Hypothalamus (tissue), 51 donors: ENCODE measurements at places on chromosomes 5 and 9.

GRCh38 chr5:146644831-146645230 is 128.8 kb upstream of the GPR151 start:
- DNase-seq: no peak

GRCh38 chr9:99835142-99835541 is 13.5 kb downstream of the NR4A3 start:
- DNase-seq: no peak

DNA sequence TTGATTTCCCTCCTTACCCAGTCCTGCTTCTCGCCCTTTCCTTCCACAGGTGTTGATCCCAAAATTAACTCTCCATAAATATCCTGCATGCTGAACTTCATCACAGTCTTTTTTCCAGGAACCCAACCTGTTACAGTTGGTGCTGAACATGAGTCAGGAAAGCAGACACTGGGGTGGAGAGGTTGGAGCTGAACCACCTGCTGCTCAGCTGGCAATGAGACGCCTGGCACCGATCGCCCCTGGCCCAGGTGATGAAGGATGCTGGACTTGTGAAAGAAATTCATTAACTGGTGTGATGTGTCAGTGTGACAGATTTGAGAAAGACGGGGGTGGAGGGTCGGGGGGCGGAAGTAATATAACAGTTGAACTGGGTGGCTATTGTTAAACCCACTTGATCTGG is 30.6 kb downstream of the CPLX2 start:
- DNase-seq: no peak

DNA sequence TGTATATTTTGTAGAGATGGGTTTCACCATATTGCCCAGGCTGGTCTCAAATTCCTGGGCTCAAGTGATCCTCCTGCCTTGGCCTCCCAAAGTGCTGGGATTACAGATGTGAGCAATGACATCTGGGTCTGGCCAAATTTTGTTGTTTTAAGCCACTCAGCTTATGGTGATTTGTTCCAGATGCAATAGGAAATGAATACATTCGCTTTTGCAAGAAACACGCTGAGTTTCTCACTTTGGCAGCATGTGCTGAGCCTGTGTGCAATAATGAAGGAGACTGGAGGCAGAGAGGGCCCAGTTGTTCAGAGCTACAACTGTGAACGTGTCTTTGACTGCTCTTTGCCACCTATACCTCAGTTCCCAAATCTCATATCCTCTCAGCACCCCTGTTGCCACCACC is 56.4 kb downstream of the KIF4B start:
- no peak for DNase-seq

- no peak for DNase-seq
These were observed 428.8 kb downstream of the SH3GL2 start for GRCh38 chr9:18007621-18008020.

- DNase-seq: no peak
These were observed 19.9 kb downstream of the TNFSF8 start for GRCh38 chr9:114910541-114910940.

GRCh38 chr5:16628376-16628775 is 11.6 kb upstream of the RETREG1 start:
- no peak for DNase-seq

DNA sequence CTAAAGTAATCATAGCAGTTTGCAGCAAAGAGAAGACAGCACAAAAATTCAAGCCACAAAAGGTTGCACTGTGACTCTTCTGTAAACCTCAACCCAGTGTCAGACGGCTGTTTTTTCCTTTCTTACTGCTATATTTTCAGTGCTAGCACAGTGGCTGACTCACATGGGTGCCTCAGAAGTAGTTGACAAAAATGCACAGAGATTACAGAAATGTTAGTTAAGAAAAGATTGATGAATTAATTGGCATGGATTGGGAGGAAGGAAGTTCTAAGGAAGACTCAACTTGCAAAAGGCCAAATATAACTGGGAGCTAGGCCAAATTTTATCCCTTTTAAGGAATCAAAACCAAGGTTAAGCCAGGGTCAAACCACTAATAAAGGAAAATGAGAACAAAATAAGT is 43.7 kb upstream of the ITGA1 start:
- DNase-seq: no peak

DNA sequence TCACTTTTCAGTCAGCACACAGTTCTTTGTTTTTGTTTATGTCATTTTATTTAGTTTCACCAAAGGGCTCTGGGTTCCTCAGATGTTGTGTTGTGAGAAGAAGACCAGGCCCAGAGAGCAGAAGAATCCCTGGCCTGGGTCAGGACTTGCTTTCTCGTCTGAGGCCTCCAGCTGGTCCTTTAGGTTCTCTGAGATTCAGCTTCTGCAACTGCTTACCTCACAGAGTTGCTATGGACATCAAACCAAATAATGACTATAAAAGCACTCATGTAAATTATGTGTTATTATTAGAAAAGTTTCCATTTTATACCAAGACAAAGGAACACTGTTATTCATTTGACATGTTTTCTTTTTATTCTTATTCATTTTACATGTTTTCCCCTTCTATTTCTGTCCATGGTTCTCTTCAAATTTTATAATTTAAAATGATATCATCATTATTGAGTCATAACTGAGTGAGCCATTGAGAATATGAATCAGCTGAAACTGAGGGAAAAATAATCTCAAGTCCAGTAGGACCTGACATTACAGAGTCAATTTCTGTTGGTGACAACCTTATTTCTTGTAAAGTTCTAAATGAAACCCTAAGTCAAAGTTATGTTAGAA is 44.0 kb upstream of the GLRX start:
- DNase-seq: no peak

GRCh38 chr9:71719562-71719961 is 48.8 kb downstream of the CEMIP2 start:
- no peak for DNase-seq
